ENCODE measurements at places on chromosomes 13 and 19.
A peak's percentile ranks its signal among the peaks of the same experiment; 100 is the strongest.

- DNase-seq: no peak
Observed at GRCh38 chr19:3516675-3517207, 10.6 kb downstream of the FZR1 start.

- DNase-seq: no peak
Observed at GRCh38 chr19:13038306-13039210, 43.3 kb downstream of the NFIX start.

GRCh38 chr19:10871711-10872545 is 575 bp downstream of the CARM1 start:
- DNase-seq: peak; percentile 23

DNA sequence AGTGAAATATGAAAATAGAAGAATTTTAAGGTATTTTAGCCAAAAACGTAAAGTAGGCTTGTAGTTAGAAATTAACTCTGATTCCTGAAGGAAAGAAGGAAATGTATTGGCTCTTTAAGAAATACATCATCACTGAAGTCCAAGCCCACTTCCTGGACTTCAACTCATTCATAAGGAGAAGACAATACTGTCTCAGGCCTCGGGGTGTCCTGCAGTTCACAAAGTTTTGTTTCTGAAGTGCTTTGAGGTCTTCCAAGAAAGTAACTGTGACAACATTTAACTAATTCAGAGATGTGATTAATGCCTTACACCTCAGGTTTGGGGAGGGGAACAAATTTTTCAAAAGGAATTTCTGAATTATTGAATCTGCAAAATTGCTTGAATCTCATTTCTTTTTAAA is 65.8 kb upstream of the STARD13 start:
- DNase-seq: no peak

DNA sequence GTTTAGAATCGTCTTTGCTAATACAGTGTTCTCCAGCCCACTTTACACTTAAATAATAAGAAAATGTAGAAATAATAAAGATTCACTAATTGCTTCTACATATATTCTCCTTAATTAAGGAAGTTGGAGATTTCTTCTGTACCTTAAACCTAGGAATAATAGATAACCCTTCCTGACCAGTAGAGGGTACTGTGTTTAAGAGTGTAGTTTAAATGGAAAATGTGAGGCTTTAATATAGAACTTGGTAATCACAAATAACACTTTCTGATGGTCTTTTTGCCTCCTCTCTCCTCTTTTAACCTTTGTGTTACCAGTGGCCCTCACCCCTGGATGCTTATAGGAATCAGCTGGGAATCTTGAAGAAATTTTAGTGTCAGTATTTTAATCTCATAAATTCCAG is 20.7 kb downstream of the POMP start:
- DNase-seq: no peak

DNA sequence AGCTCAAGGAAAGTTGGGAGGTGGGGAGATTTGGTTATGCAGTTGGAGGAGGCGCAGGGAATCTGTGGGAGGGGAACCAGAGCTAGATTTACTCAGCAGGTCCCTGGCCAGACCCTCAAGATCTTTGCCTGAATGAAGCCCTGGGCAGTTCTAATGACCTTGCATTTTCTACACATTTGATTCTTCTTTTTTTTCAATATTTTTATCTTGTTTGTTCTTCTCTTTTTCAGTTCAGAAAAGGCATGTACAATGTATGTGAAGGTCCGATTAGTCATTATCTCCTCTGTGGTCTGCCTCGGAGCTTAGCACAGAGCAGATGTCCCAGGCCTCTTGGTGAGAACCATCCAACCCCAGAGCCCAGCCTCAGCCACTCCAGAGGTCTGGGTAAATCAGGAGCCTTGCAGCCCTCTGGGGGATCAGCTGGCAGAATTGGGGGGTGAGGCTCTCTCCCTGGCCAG is 24.2 kb downstream of the SERP2 start:
- DNase-seq: no peak

- DNase-seq: no peak
Observed at GRCh38 chr13:82002710-82003109, 1661.8 kb upstream of the SPRY2 start.

- DNase-seq: no peak
Observed at GRCh38 chr13:37539976-37540605, 58.5 kb downstream of the POSTN start.

- no peak for DNase-seq
Observed at GRCh38 chr13:72620874-72621273, 106.6 kb downstream of the MZT1 start.

GRCh38 chr13:30033681-30034457 is 183.5 kb upstream of the UBL3 start:
- DNase-seq: peak; percentile 35

DNA sequence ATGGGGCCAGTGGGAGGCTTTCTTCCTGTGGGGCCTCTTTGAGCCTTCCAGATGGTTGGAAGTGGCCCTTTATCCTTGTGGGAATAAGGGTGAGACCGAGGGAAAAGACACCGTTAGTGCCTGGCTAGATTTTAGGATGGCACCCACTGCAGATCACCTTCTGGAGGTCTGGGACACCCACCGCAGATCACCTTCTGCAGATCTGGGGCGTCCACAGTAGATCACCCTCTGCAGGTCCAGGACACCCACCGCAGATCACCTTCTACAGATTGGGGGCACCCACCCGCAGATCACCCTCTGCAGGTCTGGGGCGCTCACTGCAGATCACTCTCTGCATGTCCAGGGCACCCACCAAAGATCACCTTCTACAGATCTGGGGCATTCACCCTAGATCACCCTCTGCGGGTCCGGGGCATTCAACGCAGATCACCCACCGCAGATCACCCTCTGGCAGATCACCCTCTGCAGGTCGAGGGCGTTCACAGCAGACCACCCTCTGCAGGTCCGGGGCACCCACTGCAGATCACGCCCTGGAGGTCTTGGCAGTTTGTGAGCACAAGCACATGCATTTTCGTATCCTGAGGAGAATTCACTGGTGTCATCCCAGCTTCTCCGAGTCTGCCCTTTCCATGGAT is 153.4 kb upstream of the TSHZ3 start:
- DNase-seq: no peak

- peak; percentile 5 for DNase-seq
Observed at GRCh38 chr13:50370303-50370950, 355.2 kb downstream of the KCNRG start.
